Activated T-cell treated with anti-CD3 and anti-CD28 coated beads, Interleukin-2, amount 50 U/mL, for 72 hours (primary cell): ENCODE measurements at places on chromosomes 3 and 15.
A peak's percentile ranks its signal among the peaks of the same experiment; 100 is the strongest.

DNA sequence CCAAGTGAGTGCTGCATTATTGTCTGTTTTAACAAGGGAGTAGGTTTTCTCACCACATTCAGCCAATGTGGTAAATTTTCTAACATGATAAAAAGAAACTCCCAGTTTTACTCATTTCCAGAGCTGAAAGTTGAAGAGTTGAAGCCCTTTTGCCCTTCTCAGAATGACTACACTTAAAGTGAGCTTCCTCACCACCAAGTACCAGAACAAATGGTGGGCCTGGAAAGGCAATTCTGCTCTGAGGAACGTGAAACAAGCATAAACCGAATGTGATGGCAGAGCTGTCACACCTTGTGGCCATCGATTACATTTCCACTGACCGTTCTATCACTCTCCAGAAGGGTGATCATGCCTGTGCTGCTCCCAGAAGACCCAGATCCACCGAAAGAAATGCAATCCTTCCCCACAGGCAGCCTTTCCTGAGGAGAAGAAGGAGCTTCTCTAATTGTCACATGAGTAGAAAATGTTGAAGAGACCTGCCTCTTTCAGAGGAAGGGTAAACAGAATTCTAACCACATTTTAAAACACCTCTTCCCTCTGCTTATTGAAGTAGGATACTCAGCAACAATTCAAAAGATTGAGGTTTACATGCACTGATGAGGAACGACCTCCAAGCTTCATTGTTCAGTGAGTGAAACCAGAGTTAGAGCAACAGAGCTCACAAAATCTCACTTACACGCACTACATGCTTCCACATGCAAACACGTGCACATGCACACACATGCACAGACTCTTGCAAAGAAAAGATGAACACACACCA lies 21.4 kb upstream of the CCR9 start:
- DNase-seq = peak; percentile 45

DNA sequence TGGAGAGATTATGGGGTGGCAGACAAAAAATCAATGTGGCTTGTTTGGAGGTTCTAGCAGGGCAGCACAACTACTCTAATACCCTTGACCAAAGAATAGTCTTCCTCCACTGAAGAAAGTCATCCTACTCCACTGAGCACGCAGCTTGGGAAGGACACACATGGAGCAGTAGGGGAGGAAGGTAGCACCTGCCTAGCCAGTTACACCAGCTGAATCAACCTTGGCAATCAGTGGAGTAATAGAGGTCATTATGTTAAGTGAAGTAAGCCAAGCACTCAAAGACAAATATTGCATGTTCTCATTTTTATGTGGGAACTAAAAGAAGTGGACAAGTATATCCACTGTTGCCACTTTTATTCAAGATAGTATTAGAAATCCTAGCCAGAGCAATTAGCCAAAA lies 555.8 kb upstream of the ALCAM start:
- DNase-seq = no peak

DNA sequence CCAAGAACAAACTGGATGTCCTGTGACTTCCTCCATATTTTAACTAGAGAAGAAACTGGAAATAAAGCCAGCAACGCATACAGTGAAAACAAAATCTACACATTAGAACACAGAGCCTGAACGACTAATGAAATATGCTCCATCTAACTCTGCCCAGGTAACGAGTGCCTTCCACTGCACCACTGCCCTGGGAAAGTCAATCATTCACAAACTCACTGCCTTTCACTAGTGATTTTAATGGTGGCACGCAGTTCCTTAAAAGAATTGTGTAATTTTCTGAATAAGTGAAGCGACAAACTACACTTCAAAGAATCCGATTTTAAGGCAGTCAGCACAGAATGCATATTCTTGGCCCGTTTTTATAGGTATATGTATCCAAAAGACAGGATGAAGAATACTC lies 416.0 kb downstream of the SHQ1 start:
- no peak for DNase-seq

DNA sequence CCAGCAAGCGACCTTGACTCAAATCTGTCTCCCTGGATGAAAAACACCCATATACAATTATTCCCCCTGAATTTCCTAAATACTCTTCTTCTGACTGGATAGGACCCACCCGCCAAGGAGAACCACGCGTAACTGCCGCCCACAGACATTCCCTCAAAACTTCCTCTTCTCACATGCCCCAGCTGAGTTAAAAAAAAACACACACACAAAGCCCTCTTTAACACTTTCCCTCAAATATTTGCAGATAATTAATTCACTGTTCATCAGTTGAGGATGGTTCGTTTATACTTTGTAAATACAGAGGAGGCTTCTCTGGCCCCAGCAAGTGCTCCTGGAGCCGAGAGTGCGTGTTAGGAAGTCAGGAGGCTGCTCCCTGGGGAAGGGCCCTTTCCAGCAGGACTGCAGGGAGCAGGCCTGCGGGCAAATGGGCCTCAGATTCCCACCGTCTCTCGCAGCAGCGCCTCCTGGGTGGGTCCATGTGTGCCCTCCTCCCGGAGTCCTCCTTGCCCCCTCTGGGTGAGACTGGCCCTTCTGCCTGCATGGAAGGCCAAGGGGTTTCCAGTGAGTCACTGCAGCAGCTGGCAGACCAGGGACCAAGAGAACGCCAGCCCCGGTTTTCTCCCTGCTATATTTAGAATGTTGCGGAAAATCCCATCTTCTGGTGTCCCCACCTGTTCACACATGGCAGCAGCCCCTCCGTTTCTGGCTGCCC lies 46.8 kb downstream of the MGLL start:
- DNase-seq = no peak

- DNase-seq = no peak
Measured at GRCh38 chr3:182941719-182942118, 38.6 kb downstream of the DCUN1D1 start.

DNA sequence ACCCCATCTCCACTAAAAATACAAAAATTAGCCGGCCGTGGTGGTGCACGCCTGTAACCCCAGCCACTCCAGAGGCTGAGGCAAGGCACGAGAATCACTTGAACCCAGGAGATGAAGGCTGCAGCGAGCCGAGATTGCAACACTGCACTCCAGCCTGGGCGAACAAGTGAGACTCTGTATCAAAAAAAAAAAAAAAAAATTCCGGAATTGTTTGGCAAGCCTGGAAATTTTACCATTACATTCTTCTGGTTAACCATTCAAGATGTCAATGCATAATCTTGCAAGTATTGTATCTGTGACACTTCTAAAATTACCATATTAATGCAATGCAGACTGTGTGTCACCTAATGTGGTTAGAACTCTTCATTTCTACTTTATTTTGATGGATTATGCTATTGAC lies 67.0 kb downstream of the CSNK1G1 start:
- no peak for DNase-seq

- no peak for DNase-seq
Measured at GRCh38 chr15:94286583-94286982, 55.2 kb downstream of the MCTP2 start.

DNA sequence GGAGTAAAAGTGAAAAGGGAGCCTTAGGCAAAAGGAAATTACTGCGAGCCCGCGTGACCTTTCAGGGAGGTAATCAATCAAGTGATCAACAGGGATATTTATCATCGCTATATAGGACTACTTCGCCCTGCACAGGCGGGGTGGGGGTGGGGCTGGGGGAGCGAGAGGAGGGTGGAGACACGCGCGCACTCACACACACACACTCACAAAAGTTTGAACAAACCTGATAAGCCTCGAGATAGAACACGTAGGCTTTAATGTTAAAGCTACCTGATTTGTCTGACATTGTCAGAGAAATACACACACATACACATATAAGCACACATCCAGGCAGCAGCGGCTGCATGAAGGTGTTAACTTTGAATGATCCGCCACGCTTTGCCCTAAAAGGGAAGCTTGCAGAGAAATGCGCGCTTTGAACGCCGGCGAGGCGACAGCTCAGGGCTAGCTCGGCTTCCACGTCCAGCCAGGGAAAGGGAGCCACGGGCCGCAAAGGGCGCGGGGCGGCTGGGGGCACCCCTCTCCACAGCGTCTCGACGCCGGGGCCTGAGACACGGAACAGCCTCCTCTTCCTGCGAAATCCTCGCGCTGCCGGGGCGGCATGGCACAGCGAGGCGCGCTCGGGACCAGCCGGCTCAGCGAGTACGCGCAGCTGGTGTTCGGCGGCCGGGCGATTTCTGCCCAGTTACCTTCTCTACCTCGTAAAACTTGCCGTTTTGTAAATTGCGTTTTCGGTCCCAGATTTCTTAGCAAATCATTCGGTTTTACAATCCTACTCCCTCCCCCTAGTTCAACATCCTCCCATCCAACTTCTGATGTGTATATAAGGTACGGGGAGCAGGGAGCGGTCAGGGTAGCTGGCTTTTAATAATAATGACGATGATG lies 4.8 kb upstream of the MECOM start:
- DNase-seq = no peak

GRCh38 chr15:82986442-82986780 lies 401 bp downstream of the RAMAC start:
- no peak for DNase-seq

- no peak for DNase-seq
Measured at GRCh38 chr3:102904629-102905028, 469.8 kb downstream of the ZPLD1 start.

DNA sequence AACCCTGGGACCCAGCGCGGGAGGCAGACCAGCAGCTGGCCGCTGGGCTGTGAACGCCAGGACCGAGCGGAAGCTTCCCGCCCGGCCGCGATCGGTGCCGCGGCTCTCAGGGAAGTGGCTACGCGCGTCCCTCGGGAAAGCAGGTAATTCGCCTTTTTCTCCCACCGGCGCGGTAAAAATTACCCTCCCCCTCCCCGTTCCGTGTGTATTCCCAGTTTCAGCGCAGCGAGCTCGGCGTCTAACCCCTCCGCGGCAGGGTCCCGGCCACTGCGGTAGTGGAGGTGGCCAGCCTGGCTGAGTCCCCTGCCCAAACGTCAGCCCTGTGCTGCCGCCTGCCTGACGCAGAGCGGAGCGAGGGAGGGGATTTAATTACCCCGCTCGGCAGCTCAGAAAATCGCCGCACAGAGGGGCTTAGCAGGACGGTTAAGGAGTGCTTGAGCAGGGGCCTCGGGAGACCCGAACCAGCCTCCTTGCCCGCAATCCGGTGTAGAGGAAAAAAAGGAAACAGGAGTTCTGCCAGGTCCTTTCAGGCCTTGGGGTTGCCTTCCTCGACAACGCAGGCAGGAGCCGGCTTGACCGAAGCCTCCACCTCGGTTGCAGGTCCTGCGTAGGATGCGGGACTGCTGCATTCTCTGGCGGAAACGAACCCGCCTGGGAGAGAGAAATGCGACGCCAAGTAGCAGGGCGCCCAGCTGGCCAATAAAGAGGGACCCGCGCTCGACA lies 2.9 kb downstream of the GATA2 start:
- DNase-seq = peak; percentile 41

DNA sequence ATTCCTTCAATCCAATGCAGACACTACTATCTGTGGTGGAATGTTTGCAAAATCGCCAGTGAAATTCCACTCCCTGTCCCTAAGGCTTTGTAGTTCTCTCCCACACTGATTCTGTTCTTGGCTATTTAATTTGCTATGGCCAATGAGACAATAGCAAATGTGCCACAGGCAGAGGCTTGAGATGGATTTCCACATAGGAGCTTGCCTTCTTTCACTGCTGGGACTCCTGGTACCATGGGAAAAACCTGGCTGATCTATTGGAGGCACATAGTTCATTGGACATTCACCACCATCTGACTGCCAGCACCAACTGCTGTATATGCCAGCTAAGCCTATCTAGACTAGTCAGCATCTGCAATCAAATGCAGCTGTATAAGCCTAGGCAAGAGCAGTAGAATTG lies 103.8 kb downstream of the NR1D2 start:
- no peak for DNase-seq

DNA sequence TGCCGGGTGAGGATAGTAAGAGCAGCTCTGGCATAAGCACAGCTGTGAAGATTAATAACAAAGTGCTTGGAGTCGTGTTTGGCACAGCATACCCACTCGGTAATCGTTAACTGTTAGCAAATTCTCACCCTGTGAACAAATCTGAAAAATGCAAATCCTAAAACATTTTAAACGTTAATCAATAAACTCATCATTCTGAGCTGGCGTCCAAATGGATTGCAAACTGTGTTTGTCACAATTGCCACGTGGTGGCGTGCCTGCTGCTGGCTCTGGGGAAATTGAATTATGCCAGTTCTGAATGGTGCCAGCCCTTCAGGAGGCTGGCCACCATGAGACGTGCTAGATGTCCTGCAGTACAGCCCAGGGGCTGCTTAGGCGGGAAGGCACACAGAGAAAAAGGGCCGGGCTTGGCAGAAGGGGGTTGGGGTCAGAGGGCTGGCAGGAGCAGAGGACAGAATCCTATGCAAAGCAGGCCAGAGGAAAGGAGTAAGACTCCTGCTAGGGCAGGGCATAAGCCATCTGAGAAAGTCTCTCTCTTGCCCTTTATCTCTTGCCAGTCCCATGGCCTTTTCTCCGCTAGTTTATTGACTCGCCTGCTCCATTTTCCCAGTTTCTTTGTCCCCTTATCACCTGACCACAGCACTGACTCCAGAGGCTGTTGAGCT lies 22.1 kb upstream of the POLG start:
- DNase-seq = no peak

DNA sequence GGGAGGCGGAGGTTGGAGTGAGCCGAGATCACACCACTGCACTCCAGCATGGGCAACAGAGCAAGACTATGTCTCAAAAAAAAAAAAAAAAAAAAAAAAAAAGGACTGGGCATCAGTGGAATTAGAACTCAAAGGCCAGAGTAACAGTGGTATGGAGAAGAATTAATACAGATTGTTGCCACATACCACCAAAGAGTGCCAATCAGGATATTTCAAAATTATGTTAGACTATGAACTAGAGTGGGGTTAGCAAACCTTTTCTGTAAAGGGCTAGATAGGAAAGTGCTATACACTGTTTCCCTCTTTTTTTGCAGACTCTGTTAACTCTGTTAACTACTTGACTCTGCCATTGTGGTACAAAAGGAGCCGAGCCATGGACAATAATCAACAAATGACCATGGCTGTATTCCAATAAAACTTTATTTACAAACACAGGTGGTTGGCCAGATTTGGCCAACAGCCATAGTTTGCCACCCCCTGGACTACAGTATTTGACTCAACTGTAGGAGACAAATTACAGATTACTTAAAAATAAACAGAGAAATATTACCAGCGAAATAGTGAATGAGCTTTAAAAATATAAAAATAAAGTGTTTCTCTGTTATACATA lies 28.6 kb downstream of the DPH3 start:
- DNase-seq = no peak

- no peak for DNase-seq
Measured at GRCh38 chr3:188298585-188298984, 144.6 kb downstream of the LPP start.

- no peak for DNase-seq
Measured at GRCh38 chr3:133877221-133877620, 18.5 kb downstream of the RAB6B start.

- no peak for DNase-seq
Measured at GRCh38 chr3:106740116-106740515, 637.1 kb upstream of the CCDC54 start.
